ENCODE measurements at places on chromosomes 16 and 17. TPM values are rescaled to one million over a fixed set of nuclear protein-coding genes. Genes with fewer than 3 reads are reported as not detected.

The ORAI3 gene
- total RNA-seq, result 20.0 TPM

The FADS6 gene
- 0.33 TPM for total RNA-seq

The SPNS3 gene
- 0.15 TPM for total RNA-seq

The HOXB2 gene
- total RNA-seq, result 13.6 TPM

Measured in breast epithelium (tissue), 4 donors.